Stimulated activated CD4-positive, alpha-beta T cell treated with anti-CD3 and anti-CD28 coated beads, Interleukin-12 subunit alpha, Interleukin-12 subunit beta, amount 100 ng/mL, for 48 hours (primary cell): ENCODE measurements at places on chromosomes 11 and 22.

DNA sequence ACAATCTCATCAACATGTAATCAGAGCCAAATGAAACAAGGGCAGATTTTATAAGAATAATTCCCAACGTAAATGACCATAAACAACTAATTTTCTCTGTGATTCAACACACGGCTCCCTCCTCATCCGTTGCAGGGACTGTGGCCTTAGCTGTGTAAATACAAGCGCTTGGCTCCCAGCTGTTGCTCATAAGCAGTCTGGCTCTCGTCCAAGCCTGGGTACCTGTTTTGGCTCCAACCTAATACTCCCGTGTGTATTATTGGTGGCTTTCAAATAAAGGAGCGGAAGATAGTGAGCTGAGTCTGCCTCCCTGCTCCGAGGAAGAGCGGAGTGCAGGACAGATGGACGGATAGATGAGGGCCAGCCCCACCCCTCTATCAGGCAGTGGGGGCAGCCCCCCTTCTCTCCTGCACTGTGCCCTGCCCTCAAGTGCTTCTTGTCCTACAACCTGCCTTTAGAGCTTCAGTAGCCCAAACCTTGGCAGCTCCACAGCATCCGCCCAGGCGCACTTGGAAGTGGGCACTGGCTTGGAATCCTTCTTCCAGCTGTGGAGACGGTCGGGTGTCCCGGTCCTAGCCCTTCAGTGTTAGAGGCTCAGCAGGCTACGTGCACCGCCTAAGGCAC, 670.9 kb downstream of the BRD1 start:
- DNase-seq, result no peak

- no peak for DNase-seq
These were observed 127.4 kb downstream of the MIAT start for GRCh38 chr22:26784772-26785171.

DNA sequence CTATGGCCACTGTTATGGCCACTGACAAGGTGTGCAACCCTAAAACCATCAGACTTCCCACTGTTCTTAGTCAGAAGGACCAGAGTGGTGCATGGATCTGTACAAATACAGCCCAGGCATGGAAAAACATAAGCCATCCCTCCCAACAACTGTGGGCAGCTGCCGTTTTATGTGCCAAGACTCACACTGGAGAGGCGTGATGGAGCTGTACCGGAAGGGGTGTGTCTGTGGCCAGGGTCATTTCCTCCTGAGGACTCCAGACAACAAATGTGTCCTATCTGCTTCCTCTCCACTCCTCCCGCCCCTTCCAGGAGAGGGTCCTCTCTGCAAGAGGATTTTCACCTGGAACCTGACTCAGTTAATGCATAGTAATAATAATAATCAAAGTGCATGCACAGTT, 29.5 kb downstream of the KCNJ1 start:
- no peak for DNase-seq

- no peak for DNase-seq
These were observed 99.8 kb downstream of the CTTN start for GRCh38 chr11:70498171-70498571.

GRCh38 chr11:65658174-65659021, 4.3 kb downstream of the RELA start:
- no peak for DNase-seq

DNA sequence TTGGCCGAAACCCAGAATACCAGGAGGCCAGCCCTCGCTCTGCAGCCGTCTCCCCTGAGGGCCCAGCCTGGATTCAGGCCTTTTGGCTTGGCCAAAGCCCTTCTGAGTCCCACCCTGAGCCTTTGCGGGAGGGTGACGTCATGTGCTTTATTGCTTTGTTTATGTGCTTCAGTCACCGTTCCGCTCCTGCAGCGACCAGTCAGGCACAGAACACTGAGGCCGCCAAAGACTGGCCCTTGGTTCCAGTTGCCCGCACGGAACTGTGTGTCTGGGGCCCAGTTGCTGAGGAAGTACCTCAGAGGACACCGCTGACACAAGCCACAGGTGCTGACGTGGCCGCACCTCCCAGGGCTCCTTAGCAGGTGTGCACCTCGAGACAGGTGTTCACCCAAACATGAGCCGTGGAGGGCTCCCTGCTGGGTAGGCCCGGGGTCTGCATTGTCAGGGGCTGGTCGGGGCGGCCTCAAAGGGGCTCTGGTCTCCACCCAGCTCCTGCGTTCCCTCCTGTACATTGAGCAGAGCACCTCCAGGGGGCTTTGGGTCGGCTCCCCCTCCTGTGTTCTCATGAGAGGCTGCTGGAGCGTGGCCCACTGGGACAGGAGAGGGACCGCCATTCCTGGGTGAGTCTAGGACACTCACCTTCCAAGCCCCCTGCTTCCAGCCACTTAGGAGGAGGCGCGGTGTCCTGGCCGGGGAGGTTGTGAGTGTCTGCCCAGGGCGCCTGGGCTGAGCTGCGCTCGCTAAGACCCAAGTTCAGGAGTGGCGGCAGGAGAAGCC, 376.8 kb downstream of the TBC1D22A start:
- no peak for DNase-seq

DNA sequence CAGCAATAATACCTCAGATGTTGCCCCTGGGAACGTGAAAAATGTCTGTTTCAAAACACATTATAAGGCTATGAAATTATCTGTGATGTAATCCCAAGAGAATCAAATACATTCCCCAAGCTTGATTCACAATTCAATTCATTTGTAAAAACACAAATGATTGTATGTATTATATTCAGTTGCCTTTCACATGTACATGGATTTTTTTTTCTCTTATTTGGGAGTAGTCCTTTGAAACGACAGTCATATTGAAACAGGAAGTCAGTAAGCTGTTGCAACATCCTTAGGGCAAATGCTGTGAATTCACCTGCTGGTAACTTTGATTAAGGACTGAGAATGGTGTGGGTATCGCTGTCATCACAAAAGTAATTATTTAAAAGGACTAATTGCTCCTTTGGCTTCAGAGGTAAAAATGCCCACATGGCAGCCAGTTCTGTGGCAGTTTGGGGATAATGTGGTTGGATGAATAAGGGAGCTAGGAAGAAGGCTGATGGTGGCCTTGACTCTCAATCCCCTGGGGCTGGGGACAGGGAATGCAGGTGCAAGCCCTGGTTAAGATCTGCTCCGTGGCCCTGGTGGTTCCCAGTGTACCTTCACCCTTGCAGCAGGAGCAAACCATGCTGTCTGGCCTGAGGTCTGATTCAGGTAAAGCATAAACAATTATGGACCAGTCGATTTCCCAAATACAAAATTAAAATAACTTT, 13.2 kb downstream of the EHF start:
- DNase-seq, result no peak

DNA sequence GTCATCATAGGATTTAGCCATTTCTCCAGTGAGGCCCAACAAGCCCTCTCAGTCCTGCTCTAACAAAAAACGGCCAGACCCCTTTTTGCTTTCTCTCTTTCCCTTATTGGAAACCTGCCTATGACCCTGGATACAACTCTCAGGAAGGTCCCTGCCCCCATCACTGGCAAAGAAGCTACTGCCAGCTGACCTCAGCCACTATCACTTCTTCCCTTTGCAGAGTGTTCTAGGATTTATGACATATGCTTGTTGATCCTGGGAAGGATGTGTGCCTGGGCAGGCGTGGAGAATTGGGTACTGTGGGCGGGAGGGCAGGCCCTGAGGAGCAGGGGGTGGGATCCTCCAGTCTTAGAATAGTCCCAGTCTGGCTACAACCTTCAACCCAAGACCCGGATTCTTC, 7.5 kb downstream of the PGAP2 start:
- DNase-seq, result no peak

DNA sequence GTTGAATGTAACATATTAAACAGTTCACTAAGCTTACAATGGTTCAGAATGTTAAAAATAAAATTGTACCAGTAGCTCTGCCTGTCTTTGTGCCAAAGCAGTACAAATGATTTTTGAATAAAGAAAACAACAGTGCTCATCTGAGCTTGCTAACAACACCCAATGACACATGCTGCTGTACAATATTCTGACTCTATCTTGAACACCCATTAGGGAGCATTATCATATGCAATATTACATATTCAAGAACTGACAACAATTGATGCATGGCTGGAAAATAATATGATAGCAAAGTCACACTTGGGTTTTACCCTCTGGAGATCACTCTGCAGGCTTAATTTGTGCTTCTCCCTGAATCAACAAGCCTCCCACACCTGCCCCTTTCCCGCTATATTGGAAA, 953.7 kb downstream of the OPCML start:
- DNase-seq, result no peak

DNA sequence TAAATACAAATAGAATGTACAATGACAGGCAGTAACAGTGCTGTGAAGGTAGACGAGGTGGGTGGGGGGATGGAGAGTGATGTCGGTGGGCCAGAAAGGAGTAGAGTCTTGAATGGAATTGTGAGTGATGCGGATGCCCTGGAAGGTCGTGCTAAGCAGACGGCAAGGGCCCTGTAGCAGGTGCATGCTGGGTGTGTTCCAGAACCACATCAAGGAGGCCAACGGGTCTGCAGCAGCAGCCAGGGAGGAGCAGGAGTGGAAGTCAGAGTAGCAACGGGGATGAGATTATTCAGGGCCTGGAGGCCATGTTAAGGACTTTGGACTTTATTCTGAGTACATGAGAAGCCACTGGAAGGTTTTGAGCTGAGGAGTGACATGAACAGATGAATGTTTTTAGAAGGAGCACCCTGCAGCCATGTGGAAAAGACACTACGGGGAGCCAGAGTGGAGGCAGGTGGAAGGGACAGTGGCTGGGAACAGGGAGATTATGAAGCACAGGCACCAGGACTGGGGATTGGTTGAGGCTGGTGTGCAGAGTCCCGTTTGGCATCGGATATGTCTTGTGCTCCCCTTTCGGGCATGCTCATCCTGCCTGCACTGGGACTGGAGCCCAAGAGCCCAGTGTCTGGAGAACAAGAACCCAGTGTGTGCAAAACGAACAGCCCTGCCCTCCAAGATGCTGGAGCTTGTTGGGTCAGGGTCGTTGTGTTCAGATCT, 74.1 kb downstream of the COMMD9 start:
- DNase-seq, result no peak

- no peak for DNase-seq
These were observed 5.5 kb downstream of the TMEM218 start for GRCh38 chr11:125105926-125106325.

DNA sequence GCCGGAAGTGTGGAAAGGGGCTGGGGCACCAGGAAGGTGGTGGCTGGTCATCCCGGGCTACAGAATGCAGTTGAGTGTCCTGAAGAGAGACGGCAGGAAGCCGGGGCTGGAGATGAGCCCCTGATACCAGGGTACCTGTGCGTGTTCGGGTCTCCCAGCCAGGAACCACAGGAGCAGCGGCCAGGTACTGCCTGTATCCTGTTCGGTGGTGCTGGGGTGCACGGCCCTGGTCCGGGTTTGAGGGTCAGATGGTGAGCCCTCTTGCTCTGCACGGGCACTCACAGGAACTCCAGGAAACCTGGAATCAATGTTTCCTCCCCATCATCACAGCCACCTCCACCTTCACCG, 253.1 kb upstream of the B3GAT1 start:
- DNase-seq, result no peak

DNA sequence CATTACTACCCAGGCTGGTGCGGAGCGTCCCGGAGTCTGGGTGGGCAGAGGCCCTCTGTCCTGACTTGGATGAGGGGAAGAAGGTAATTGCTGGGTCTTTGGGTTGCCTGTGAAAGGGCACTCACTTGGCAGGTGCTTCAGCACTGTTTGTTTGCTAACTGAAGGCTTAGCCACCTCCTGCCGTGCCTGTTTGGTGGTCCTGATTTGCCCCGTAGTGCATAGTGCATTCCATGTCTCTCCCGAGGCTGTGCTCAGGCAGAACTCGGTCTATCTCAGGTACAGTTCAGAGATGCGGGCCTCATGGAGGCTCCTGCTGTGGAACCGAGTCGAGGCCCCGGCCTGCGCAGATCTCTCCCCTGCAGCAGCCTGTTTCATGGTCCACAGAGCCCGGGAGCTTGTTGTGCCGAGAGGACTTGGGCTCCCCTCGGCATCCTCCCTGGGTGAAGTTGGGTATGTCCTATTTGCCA, 146.2 kb downstream of the TBC1D22A start:
- DNase-seq, result no peak

GRCh38 chr11:33747979-33748378, 11.8 kb upstream of the CD59 start:
- no peak for DNase-seq

GRCh38 chr11:118924591-118925585, 838 bp downstream of the BCL9L start:
- DNase-seq, result no peak

GRCh38 chr11:14249121-14249963, 109.6 kb downstream of the RRAS2 start:
- peak; percentile 47 for DNase-seq

DNA sequence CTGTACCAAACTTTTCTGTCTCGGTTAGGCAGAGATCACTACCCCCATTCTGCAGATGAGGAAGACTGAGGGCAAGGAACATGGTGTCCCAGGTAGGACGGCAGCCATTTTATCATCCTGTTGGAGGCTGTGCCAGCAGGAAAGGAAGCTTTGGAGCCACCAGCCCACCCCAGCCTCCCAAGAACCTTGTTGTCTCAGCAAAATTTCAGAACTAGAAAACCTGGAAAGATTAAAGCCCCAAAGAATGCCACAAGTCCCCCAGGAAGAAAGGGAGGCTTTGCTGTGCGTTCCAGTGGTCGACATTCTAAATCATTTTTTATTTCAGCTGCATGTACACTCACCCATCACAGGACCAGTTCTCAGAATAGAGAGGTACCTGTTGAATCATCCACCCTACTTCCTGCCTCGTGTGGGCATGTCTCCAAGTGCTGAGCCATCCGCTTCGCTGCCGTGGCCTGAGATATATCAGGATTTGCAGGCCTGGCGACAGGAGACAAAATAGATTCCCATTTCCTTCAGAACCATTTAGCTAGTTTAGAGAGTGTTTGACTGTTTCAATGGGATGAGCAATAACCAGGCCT, 13.0 kb upstream of the EIF3D start:
- DNase-seq, result peak; percentile 42

DNA sequence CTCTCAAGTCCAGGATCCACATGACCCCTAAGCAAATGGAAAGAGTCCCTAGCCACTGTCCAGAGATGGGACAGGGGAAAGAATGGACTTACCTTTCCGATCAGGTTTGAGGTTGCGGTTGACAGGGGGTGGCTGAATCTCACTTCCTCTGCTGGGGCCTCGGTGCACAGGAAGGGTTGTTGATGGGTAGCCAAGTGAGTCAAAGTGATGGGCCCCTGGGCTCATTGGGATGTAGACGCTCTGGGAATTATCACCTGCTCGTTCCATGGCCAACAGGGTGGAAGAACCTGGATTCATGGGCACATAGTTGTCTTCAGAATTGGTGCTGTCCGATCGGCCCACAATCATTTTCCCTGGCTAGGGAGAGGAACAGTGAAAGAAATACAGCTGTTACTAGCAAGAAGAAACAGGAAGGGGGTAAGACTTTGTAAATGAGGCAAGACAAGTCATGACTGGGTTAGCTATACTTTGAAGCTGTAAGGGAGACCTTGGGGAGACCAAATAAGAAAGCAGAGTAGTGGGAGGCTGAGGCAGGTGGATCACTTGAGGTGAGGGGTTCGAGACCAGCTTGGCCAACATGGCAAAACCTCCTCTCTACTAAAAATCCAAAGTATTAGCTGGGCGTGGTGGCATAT, 34.7 kb downstream of the USP35 start:
- no peak for DNase-seq

GRCh38 chr11:77510851-77511250, 37.0 kb upstream of the PAK1 start:
- DNase-seq, result no peak

- DNase-seq, result no peak
These were observed 2.8 kb downstream of the ARSA start for GRCh38 chr22:50625131-50625567.
